ENCODE measurements at places on chromosomes 1 and 21.

DNA sequence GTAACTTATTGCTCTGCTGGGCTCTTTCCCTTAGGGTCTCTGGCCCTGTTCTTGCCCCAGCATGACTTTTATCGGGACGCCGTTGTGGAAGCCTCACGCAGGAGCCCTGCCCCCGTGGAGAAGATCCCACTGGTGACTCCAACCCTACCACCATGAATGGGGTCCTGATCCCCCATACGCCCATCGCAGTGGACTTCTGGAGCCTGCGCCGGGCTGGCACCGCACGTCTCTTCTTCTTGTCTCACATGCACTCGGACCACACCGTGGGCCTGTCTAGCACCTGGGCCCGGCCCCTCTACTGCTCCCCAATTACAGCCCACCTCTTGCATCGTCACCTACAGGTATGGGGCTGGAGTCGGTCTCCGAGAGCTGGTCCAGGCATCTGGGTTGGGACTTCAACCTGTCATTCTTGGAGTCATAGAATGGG is 322 bp downstream of the DCLRE1B start:
- DNase-seq = peak; percentile 41

GRCh38 chr1:25990702-25991395 is 7.0 kb downstream of the PAFAH2 start:
- DNase-seq = peak; percentile 48

- no peak for DNase-seq
Observed at GRCh38 chr1:80994934-80995333, 805.8 kb upstream of the ADGRL2 start.

- no peak for DNase-seq
Observed at GRCh38 chr1:41735631-41736260, 183.0 kb downstream of the HIVEP3 start.

DNA sequence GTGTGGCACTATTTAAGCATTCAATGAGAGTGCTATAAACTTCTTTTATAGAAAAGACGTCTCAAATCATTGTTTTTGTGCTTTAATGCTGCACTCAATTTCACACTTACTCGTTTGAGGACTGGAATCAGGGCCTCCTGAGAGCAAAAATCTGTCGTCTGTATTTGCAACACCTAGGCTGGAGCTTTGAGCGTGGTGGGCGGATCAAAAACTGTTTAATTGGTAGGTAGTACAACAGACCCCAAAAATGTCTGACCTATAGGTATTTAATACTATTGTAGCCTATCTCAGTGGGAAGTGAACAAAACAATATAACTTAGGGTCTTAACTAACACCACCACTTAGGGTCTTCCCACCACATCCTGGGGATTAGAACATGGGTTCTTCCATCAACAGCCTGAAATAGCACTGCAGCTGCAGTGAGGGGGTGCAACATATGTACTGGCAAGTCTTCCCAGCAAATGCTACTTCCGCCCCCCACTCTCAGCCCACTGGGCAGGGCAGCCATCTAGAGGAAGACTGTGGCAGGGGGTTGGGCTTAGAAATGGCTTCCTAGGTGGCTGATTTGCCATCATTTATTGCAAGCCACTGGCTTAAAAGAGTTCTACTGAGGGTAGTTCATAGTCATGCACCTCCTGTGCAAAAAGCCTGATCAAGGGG is 48.3 kb downstream of the CD46 start:
- DNase-seq = no peak

GRCh38 chr1:54052431-54052933 is 522 bp downstream of the TMEM59 start:
- peak; percentile 44 for DNase-seq

DNA sequence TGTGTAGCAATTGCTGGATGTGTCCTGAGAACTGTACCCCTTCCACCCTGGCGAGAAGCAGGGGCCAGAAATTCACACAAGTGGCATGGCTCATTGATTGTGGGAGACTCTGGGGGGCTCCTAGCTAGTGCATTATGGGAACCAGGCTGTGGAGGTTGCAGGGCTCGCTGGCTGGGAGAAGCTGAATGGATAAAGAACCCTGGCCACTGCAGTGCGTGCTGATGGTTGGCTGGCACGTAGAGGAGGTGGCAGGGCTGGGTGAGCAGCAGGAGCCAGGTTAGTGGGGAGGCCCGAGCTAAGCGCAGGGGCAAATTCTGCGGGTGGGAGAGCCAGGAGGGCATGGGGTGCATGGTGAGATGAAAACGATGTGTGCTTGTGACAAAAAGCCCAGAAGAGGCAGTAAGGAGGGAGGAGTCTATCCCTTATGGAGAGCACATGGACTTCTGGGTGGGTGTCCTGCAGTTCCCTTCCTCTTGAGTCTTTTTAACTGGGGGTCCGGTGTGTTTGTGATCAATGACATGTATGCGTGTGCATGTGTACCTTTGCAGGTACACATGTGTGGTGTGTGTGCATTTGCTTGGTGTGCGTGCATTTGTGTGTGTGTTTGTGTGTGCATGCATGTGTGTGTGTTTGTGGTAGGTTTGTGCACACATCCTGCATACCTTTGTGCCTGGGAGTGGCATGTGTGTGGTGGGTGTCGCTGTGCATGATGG is 3.6 kb downstream of the GUK1 start:
- DNase-seq = no peak

DNA sequence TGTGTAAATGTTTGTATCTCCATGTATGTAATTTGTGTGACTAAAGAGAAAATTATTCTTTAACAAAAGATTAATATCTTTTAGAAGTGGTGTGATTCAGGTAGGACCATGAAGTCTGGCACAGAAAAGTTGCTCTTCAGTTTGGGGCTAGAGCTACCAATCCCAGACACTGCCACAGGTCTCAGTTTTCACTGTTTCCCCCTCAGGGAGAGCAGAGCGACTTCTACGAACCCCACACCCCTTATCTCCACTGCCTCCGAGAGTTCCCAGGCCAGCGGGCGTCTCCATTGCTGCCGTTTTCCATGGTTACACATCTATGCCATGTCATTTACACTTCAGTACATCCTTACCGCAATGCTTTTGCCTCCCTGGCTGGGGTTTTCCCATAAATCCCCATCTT is 93.0 kb upstream of the SMYD2 start:
- DNase-seq = no peak

DNA sequence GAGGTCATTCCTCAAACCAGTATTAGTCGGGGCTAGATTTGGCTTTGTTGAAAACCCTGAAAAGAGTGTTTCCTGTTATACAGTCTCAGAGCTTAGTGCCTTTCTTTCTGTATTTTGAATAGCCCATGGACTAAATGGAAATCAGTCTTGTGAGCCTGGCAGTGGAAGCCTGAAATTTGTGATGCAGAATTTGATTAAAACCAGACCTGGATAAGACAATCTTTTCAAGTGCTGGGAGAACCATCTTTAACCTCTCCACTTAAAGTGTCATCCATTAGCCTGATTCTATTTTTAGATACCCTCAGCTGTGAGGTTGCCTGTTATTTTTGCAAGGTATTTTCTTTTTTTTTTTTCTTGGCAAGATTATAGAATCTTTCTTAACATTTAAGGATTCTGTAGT is 19.5 kb downstream of the ACTN2 start:
- DNase-seq = no peak

GRCh38 chr1:3663999-3664699 is 11.8 kb downstream of the TP73 start:
- DNase-seq = no peak
